ENCODE measurements at places on chromosomes 2 and 18. TPM values are rescaled to one million over a fixed set of nuclear protein-coding genes. Genes with fewer than 3 reads are reported as not detected.

NDUFV2 gene
- 535 TPM for total RNA-seq

GRCh38 chr2:56347881-56348280, 164.1 kb downstream of the CCDC85A start:
- H3K27me3 ChIP-seq = no peaks in the 10 kb centered on the region
- no peaks in the 10 kb centered on the region for H3K36me3 ChIP-seq
- H3K4me1 ChIP-seq = no peaks in the 10 kb centered on the region
- DNase-seq = no peak
- H3K27ac ChIP-seq = no peak overlapping the region
- H3K4me3 ChIP-seq = no peak overlapping the region

DNA sequence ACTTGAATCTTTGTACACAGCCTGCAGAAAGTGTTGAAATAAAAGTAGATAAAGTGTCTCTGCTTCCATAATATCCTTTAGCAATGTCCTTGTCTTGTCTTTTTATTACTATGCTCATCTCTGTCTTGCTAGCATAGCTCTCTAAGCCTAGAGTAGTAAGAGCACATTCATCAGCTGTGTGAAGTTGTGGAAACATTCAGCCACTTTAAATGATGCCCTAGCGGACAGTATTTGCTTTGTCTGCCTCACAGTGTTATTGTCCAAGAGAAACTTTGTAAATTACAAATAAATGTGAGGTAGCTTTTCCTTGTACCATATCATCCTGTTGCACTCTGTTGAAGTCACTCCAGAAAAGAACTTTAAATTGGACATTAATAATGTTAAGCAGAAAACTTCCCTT, 60.3 kb upstream of the TTC21B start:
- no peak overlapping the region for H3K27ac ChIP-seq
- no peak overlapping the region for H3K4me3 ChIP-seq
- H3K36me3 ChIP-seq = no peaks in the 10 kb centered on the region
- H3K4me1 ChIP-seq = no peaks in the 10 kb centered on the region

GPR35 gene
- total RNA-seq = 4.7 TPM

GRCh38 chr2:240640939-240641338, 15.7 kb downstream of the GPR35 start:
- H3K36me3 ChIP-seq = no peaks in the 10 kb centered on the region
- no peak for DNase-seq
- no peak overlapping the region for H3K4me3 ChIP-seq

IGFBP2 gene
- total RNA-seq = 1.4 TPM

GRCh38 chr18:74896390-74896991, 298.8 kb downstream of the ZNF407 start:
- H3K4me3 ChIP-seq = no peak overlapping the region
- H3K27me3 ChIP-seq = no peaks in the 10 kb centered on the region
- no peak overlapping the region for H3K27ac ChIP-seq
- H3K4me1 ChIP-seq = peaks cover 4% of the 10 kb centered on the region

RAD51AP2 gene
- total RNA-seq = not detected
